ENCODE measurements at places on chromosomes 3 and 15.

- DNase-seq, result no peak
Measured at GRCh38 chr3:853489-853888, 239.3 kb upstream of the CNTN6 start.

GRCh38 chr3:150797155-150797554 lies 34.2 kb upstream of the SIAH2 start:
- no peak for DNase-seq

GRCh38 chr15:62903437-62903836 lies 139.1 kb upstream of the TPM1 start:
- DNase-seq, result no peak

GRCh38 chr3:48425281-48425812 lies 4.5 kb downstream of the PLXNB1 start:
- DNase-seq, result no peak

Measured in left colon (tissue), 2 donors.